ENCODE measurements at places on chromosomes 5 and 9.

GRCh38 chr9:75188756-75189155, 100.4 kb downstream of the OSTF1 start:
- no peak for DNase-seq

DNA sequence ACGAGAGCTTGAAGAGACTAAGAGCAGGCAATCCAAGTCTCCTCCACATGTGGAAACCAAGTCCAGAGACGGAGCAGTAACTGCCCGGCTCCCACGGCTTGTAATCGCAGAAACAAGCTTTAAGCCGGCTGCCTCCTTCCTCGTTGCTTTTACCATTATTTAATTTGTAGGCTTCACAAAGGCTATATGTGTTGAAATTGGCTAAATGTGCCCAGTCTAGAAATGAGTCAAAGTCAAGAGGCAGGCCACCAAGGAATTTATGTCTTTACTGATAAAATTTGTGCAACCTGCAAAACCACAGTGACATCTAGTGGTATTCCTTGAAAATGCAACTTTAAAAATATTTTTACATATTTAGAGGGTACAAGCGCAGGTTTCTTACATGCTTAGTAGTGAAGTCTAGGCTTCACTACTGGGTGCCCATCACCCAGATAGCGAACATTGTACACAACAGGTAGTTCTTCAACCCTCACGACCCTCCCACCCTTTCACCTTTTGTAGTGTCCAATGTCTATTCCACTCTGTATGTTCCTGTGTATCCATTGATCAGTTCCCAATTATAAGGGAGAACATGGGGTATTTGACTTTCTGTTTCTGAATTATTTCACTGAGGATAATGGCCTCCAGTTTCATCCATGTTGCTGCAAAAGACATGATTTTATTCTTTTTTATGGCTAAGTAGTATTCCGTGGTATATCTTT, 33.5 kb upstream of the EBF1 start:
- peak; percentile 6 for DNase-seq

GRCh38 chr5:134437340-134437846, 25.7 kb upstream of the CDKN2AIPNL start:
- DNase-seq: no peak

DNA sequence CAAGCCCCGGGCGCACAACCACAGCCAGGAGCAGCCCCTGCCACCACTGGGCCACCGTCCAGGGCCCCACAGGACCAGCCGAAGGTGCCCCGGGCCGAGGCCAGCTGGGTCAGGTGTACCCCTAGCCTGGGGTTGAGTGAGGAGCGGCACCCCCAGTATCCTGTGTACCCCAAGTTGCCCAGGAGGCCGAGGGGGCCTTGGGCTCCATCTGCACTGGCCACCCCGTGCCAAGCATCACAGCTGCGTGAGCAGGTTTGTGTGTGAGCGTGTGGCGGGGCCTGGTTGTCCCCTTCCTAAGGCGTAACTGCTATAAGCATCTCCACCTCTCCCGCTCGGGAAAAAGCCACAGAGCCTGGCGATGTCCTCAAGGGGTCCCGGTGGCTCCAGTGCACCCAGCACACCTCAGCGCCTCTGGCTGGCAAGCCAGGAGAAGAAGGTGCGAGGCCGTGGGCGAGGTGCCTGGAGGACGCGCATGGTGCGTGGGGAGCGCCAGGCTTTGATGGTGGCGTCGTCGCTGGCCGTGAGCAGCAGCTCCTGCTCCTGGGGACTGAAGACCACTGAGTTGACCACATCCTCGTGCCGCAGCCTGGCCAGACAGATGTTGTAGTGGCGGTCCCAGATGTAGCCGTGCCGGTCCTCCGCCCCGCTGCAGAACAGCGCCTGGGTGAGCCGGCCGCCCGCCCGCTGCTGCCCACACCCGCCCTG, 3.9 kb downstream of the FBXW5 start:
- DNase-seq: no peak

DNA sequence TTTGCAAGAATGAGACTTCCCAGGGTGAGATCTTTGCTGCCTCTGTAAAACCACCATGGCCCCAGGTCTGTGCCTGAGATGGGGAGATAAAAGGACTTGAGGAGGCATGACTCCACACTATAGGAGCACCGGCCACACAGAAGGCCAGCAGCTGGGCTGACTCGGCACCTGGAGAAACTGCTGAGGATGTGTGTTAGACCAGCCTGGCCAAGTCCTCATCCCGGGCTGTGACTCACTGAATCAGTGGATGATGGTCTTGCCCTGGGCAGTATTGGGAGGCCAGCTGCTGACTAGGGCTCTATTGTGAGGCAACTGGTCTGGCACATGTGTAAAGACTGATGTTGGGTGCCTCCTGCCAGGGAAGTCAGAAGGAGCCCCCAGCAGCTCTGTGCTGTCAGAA, 286.2 kb downstream of the ACTL7B start:
- no peak for DNase-seq

GRCh38 chr5:154444556-154445421, 1.0 kb upstream of the SAP30L start:
- DNase-seq: no peak

GRCh38 chr5:10319202-10319851, 11.6 kb upstream of the CMBL start:
- no peak for DNase-seq

GRCh38 chr5:132253452-132254320, 3.8 kb upstream of the PDLIM4 start:
- no peak for DNase-seq

GRCh38 chr9:9924376-9924775, 688.4 kb downstream of the PTPRD start:
- DNase-seq: no peak

DNA sequence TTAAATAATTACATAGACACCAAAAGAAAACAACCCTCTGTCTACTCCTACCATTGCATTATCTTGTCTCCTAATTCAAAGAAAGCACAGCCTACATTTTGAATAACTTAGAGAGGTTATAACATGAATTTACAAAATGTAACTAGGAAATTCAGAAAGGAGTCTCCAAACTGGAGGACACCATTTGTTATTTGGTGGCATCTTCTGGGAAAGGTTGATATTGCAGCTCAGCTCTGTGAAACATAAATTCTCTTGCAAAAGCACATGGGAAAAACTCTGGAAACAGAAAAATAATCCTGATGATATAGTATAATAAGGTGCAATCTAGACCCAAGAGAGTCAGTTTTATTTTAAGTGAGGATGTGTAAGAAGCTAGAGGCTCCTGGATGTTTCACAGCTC, 215.3 kb downstream of the MLLT3 start:
- DNase-seq: no peak

Data from NT2/D1 (cell line).